AG09309 (cell line): ENCODE measurements at places on chromosomes 7 and 10.

- no peak for DNase-seq
Observed at GRCh38 chr10:119049361-119049760, 19.8 kb downstream of the NANOS1 start.

DNA sequence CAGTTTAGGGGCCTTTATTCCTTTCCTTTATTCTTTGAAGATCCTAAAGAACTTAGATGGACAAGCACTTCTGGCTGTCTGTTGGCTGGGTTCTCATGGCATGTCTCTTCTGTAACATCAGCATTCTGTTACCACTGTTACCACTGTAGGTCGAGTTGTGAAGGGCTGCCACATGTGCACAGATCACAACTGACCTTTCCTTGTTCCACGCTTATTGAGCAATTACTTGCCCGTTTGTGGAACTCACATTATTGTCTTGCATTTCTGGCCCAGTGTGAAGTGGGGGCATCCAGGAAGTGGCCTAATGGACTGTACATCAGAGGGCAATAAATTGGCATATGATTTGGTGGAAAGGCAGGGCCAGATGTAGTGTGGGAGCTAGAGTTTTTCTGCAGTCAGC lies 23.7 kb downstream of the GBF1 start:
- DNase-seq: no peak

- no peak for DNase-seq
Observed at GRCh38 chr7:55235115-55235514, 130.0 kb upstream of the LANCL2 start.

GRCh38 chr10:120313715-120314114 lies 143.3 kb upstream of the PLPP4 start:
- no peak for DNase-seq

GRCh38 chr10:121450247-121450646 lies 148.0 kb downstream of the FGFR2 start:
- no peak for DNase-seq

GRCh38 chr10:18886102-18886501 lies 162.5 kb upstream of the MALRD1 start:
- no peak for DNase-seq

DNA sequence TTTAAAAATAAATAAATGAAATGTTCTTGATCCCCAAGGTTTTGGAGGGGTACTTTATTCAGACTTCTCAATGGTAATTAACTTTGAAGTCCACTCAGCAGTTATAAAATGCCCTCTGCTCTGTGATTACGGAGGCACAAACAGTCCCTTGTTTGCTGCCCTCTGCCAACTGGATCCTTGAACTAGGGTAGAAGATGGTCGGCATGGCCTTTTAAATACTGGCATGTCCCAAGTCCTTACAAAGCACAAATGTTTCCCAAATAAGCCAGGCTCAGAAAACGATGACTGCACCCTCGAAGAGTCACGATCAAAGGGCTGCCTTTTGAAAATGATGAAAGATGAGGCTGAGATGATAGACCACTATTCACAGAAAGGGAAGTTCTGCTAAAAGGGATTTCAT lies 47.0 kb downstream of the GFRA1 start:
- no peak for DNase-seq

DNA sequence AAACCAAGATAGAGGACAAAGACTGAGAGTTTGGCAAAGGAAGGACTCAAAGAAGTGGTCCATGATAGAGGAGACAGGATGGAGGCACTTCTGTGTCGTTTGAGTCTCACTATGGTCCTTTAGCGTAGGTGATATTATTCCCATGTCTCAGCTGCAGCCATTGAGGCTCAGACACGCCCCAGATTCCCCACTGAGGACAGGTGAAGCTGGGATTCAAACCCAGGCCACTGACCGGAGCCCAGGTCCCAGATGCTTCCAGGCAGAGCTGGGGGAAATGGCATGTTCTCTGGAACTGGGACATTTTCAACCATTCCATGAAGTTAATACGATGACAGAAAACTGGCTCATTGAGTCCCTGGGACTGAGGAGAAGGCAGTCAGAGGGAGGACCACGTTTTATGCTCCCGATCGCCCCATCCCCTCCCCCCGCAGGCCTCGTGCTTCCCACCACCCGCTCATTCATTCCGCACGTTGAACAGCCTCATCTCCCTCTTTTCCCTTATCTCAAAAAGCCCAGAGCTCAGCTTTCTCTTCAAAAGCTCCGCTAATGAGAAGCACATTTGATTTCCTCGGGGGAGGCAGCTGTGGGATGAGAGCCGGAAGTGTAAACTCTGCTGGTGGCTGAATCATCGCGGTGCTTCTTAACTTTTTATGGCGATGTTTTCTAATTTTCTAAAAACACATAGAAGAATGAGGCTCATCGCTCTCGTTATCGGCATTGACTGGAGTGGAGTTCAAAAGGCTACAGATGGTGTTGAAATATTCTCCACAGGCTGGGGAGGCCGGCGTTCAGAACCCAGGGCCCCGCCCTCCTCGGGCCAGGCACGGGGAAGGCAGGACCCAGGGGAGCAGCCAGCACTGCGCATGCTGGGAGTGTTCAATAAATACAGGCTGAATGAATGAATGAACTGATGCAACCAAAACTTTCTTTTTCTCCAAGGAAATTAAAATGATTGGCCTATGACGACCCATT lies 64.0 kb downstream of the OAT start:
- DNase-seq: peak; percentile 66

DNA sequence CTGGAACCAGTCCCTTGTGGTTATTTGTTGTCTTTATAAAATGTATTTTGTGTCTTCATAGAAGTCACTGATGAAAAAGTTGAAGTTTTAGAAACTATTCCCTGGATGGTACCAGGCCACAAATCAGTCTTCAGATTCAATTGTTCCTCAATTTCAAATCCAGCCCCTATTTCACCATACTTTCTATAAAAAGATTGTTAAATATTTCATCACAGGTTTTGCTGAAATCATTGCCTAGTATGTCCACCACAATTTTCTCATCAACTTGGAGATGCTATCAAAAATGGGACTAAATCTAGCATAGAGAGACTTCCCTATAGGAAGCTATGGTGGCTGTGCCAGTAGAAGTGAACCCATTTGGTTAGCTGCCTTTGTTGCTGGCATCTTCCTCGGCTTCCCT lies 118.5 kb downstream of the RAB18 start:
- DNase-seq: no peak

DNA sequence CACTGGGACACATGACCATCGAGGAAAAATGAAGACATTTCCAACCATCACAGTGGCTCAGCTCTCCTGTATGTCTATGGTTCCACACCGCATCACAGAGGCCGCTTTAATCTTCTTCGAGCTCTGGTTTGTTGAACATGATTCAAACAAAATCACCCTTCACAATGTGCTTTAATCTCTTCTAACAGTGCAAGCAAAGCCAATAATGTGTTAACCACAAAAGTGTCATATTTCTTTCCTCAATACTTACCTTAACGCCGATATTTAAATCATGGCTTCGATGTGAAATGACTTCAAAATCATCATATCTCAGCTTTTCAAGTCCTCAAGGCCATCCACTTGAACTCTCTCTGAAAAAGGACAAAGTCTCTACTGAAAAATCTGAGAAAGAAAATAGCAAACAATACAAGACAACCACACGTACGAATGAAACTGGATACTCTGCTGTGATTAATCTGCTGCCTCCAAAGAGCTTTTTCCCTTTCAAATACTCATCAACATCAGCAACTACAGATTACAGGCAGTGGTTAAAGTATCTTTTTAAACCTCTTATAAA lies 23.0 kb upstream of the SVIL start:
- DNase-seq: no peak

- no peak for DNase-seq
Observed at GRCh38 chr10:9848981-9849380, 1168.7 kb upstream of the CELF2 start.

GRCh38 chr7:108421720-108422331 lies 34.4 kb downstream of the NRCAM start:
- DNase-seq: no peak

DNA sequence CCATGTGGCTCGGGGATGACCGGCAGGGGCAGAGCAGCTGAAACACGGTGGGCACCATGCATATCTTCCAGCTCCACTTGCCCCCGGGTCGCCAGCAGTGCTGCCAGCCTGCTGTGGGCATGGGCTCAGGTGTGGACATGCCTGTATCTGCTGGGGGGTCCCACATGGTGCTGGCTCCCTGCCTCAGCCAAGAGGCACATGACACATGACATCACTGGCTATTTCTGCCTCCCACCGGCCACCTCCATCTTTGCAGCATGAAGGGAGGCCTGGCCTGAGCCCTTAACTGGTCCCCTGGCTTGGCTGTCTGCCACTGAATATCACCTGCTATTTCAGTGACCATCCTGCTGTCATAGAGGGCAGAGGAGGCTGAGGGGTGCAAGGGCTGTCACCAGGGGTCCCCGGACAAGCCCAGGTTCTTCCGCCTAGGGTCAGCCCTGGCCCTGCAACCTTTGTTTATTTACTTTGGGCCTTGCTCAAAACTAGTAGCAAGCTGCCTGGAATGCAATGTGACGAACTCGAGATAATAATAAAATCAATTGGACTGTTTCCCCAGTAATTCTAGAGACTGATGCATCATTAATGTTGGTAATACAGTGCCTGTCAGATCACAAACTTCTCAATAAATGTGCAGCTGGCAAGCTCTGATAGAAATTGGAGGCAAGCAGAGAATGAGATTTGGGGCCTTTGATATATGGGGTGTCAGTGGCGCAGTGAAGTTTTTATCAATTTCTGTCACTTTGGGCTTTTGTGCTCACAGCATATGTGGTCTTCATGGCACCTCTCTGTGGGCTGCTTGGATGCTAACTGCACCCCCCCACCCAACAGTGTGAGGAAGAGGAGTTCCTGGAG lies 28.5 kb downstream of the ZMIZ1 start:
- DNase-seq: no peak

DNA sequence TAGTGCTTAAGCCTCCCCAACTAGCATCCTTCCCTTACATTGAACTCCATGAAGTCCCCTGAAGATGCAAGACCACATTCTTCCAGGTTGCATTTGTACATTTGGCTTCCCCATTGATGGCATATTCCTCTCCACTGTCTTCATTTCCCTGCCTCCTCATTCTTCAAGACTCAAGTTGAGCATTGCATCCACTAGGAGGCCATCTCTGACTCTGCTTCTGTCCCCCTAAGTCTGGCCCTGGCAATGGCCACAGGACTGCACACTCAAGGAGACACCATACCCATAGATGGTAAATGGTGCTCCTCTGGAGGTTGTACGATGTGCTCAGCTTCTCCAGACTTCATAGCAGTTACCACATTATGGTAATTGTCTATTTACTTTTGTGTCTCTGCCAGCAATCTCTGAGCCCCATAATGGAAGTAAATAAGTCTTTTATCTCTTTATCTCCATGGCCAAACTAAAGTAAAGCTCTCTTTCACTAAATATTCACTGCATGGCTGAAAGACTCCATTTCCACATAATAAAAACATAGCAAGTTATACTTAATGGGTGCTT lies 112.6 kb downstream of the PTPRZ1 start:
- no peak for DNase-seq

GRCh38 chr7:35725280-35725680 lies 30.3 kb upstream of the HERPUD2 start:
- DNase-seq: no peak

GRCh38 chr7:98811299-98811698 lies 58.5 kb downstream of the TMEM130 start:
- no peak for DNase-seq

GRCh38 chr10:20181434-20181833 lies 365.2 kb downstream of the PLXDC2 start:
- DNase-seq: no peak

DNA sequence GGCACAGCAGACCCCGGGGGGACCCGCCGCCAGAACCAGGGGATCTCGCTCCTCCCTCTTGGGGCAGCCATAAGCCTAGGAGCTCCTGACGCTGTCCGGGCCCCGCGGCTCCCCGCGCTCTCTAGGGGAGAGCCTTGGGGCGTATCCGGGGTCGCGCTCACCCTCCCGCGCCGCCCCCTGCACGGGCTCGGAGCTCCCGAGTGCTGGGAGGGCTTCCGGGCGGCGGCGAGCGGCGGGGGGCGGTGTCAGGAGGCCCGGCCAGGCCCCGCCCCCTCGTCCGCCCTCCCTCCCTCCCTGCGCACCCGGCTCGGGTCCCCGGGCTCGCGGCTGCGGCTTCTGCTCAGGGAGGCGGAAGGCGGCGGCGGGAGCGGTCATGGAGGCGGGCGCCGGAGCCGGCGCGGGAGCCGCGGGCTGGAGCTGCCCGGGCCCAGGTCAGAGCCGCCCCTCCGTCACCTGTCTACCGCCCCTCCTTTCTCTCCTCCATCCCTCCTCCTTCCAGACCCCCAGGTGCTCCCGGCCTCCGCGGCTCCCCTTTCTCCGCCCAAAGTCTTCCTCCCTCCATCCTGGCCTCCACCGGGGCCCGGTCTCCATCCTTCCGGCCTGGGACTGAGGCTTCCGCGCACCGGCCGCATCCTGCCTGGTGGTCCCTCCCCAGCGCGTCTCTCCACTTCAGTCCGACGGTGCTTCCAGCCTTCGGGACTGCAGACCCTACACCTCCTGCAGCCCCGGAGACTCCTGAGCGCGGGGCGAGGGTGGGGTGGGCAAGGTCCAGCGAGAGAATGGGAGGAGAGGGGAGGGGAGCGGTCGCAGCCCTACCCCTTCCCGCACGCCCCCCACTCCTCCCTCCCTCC lies at the start of gene CCDC136:
CCDC136 (plus strand) TSS at position 848 of the 851 bp plus-strand sequence. CDS start 444 bp downstream, outside the sequence.
- DNase-seq: no peak

- DNase-seq: peak; percentile 68
Observed at GRCh38 chr10:76086761-76087639, 655.6 kb downstream of the LRMDA start.

- DNase-seq: peak; percentile 97
Observed at GRCh38 chr7:131895541-131896164, 339.2 kb upstream of the PODXL start.

DNA sequence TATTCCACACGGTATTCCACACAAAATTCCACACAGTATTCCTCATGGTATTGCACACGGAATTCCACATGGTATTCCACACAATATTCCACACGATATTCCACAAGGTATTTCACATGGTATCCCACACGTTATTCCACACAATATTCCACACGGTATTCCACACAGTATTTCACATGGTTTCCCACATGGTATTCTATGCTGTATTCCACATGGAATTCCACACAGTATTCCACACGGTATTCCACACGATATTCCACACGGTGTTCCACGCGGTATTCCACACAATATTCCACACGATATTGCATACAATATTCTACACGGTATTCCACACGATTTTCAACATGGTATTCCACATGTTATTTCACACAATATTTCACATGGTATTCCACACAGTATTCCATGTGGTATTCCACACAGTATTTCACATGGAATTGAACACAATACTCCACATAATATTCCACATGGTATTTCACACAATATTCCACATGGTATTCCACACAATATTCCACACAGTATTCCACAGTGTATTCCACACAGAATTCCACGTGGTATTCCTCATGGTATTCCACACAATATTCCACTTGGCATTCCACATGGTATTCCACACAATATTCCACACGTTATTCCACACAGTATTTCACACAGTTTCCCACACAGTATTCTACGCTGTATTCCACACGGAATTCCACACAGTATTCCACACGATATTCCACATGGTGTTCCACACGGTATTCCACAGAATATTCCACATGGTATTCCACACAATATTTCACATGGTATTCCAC lies 136.0 kb upstream of the CHST15 start:
- no peak for DNase-seq

- no peak for DNase-seq
Observed at GRCh38 chr10:31864834-31865518, 63.7 kb downstream of the ARHGAP12 start.

- no peak for DNase-seq
Observed at GRCh38 chr10:1126461-1126860, 70.3 kb downstream of the WDR37 start.
